ENCODE measurements at places on chromosomes 3 and 15. TPM values are rescaled to one million over a fixed set of nuclear protein-coding genes. Genes with fewer than 3 reads are reported as not detected.

GRCh38 chr3:179771797-179772196, 119.0 kb downstream of the USP13 start:
- no peak for DNase-seq

- no peak for DNase-seq
Observed at GRCh38 chr15:40894681-40895448, 615 bp downstream of the VPS18 start.

- DNase-seq: no peak
Observed at GRCh38 chr15:36178303-36178633, 401.2 kb upstream of the CDIN1 start.

DNA sequence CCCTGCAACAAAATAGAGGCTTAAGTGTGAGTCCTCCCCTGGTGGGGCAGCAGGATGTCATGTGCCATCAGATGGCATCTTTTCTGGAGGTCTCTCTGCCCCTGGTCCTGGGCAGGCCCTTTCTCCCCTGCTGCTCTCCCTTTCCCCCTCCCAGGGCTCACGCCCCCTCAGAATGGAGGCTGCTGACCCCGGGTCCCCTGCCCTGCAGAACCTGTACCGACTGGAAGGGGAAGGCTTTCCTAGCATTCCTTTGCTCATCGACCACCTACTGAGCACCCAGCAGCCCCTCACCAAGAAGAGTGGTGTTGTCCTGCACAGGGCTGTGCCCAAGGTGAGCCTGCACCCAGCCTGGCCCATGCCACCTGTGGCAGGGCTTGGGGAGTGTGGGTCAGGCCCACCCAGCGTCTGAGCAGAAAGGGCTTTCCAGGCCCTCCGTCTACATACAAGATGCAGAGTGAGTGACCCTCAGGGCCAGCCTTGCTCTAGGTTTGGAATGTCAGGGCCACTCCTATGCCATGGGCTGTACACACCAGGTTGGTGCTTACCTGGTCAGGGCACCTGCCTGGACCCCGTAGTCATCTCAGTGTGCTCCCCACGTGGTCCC, 7.1 kb downstream of the FES start:
- DNase-seq: no peak

DNA sequence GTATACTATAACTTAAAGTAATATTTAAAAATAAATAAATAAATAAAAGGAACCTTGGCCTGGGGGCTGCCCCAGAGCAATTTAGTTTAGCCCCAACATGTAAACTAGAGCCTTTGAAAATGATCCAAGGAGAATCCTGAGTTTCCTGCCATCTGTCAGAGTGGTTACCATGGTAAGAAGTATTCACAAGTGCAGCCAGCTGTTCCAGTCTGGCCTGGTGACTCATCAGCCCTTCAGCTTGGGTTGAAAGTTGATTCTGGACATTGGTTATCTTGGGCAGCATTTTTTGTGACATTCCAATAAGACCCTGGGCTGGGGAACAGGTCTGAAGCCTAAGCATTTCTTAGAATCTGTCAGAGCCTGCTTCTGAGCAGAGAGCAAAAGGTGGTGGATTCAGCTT, 72.7 kb upstream of the LRTM1 start:
- no peak for DNase-seq

DNA sequence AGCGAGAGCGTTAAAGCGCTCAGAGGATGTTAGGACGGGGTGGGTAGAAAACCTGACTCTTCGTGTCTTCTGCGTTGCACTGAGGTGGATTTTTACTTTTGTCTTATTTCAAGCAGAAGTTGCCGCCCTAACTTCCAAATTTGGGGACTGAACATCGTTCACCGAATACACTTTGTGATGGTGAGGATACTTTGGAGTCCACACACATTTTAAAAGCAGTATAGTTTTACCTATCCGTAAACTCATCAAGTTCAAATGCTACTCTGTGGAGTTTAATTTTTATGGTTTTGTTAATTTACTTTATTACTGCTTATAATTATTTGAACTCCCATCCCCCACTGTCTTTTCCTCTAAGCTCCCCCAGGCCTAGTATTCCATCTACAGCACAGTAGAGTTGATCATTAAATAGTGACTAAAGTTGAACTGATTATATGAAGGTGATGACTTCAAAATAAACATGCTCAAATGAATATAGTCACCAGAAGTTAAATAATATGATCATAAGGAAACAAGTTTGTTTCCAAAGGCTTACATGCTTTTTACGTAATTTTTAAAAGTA, 617 bp upstream of the EOGT start:
- DNase-seq: no peak

DPPA2 gene
- total RNA-seq: not detected

CX3CR1 gene
- total RNA-seq: 1.5 TPM

PLCH1 gene
- total RNA-seq: 0.97 TPM

ZNF80 gene
- not detected for total RNA-seq
